ENCODE measurements at places on chromosomes 12 and 14.

- DNase-seq, result no peak
These were observed 185.7 kb downstream of the PAX9 start for GRCh38 chr14:36847366-36847765.

DNA sequence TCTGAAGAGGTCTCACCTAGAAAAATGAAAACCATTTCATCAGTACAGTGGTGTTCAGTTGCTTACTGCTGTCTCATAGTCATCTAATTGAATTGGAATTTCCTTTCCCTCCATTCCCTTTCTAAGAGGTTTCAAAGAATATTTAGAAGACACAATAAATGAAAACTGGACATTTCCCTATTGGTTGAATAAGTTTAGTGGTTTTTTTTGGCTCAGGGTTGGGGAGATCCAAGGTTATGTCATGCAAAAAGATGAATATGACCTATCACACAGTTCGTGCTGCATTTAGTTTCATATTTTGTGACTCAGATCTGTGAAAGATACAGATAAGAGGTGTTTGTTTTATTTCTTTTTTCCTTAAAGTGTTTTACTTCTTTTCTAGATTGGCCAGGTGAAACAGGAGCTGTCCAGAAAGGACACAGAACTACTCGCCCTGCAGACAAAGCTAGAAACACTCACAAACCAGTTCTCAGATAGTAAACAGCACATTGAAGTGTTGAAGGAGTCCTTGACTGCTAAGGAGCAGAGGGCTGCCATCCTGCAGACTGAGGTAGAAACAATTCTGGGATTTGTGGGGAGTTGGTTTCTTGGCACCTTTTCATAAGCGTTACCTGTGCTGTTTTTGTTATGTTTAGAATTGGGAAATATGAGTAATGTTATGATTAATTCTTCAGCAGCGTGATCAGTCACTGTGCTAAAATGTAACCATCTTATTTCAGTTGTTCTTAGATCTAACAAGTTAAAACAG lies 124.6 kb downstream of the ERC1 start:
- no peak for DNase-seq

- no peak for DNase-seq
These were observed 34.7 kb downstream of the GPATCH2L start for GRCh38 chr14:76186308-76187027.

DNA sequence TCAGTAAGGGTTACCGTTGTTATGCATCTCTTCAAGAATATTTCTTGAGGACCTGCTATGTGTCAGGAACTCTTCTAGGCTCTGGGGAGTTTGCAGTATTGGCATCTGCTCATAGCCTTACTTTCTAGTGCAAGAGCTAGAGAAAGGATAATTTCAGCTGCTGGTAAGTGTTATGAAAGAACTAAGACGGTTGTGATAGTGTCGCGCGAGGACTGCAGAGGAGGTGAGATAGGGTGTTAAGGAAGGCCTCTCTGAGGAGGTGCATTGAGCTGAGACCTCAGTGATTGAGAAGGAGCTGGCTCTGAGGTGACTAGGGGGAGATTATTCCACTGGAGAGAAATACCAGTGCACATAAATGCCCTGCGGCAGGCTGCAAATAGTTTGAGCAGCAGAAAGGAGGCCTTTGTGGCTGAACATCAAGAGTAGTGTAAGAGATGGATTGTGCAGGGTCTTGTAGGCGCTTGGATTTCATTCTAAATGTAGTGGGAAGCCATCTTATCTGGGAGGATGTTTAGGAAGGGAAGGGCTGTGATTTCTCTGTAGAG lies 824 bp downstream of the DDX55 start:
- peak; percentile 25 for DNase-seq

DNA sequence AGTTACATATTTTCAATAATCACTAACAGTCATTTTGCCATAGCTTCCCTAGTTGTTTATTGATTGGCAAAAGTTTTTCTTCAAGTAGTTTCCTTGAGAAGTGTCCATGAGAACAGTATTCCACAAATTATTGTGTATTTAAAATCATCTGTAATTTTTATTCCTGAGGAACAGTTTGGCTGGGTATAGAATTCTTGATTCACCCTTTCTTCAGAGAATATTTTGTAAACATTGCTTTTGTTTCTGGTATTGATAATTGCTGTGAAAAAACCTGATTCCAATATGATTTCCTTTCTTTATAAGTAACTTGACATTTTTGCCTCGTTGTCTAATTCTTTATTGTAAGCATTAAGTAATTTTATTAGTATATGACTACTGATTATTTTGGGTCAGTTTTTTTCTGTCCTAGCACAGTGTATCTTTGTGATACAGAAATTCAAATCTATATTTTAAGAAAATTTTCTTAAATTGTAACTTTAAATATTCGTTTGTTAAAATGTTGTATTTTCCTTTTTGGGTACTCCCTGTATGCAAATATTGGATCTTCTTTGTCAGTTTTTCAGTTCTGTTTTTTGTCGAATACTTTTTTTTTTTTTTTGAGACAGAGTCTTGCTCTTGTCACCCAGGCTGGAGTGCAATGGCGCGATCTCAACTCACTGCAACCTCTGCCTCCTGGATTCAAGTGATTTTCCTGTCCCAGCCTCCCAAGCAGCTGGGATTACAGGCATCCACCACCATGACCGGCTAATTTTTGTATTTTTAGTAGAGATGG lies 162.0 kb upstream of the ATP2B1 start:
- DNase-seq, result no peak

- no peak for DNase-seq
These were observed 39.6 kb downstream of the CCDC88C start for GRCh38 chr14:91377700-91378652.
